ENCODE measurements at places on chromosomes 16 and 17.

GRCh38 chr17:17043461-17044271 lies 1.4 kb downstream of the MPRIP start:
- no peak for DNase-seq

DNA sequence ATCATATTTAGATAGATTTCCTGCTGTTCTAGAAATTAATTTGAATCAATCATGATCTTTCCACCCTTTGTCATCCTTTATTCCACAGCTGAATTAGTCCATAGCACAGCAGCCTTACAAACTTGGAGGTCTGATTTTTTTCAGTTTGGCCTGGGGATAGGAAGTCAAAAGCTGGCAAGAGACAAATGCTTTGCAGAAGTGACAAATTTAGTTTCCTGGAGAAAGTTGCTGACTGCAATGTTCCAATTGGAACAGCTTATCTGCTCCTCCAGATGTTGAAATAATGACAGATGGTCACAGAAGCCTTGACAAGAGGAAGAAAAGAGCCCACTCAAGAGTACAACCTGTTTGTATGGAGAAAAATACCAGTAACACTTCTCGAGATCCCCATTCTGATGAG lies 1276.1 kb upstream of the CDH8 start:
- DNase-seq, result no peak

- no peak for DNase-seq
Observed at GRCh38 chr16:48448841-48449481, 63.7 kb upstream of the SIAH1 start.

- DNase-seq, result peak; percentile 76
Observed at GRCh38 chr17:77489893-77490255, 349.1 kb downstream of the SEC14L1 start.

GRCh38 chr16:85428899-85429775 lies 184.0 kb upstream of the GSE1 start:
- no peak for DNase-seq

- no peak for DNase-seq
Observed at GRCh38 chr17:82328994-82329507, 4.5 kb downstream of the SECTM1 start.

GRCh38 chr17:5499476-5500231 lies 13.3 kb downstream of the MIS12 start:
- DNase-seq, result peak; percentile 50

GRCh38 chr17:53061446-53061845 lies 761.3 kb upstream of the KIF2B start:
- DNase-seq, result no peak

All from hypothalamus (tissue), 51 donors.